Posterior vena cava (tissue), 2 donors: ENCODE measurements at places on chromosomes 5 and 9. TPM values are rescaled to one million over a fixed set of nuclear protein-coding genes. Genes with fewer than 3 reads are reported as not detected.
A peak's percentile ranks its signal among the peaks of the same experiment; 100 is the strongest.

DNA sequence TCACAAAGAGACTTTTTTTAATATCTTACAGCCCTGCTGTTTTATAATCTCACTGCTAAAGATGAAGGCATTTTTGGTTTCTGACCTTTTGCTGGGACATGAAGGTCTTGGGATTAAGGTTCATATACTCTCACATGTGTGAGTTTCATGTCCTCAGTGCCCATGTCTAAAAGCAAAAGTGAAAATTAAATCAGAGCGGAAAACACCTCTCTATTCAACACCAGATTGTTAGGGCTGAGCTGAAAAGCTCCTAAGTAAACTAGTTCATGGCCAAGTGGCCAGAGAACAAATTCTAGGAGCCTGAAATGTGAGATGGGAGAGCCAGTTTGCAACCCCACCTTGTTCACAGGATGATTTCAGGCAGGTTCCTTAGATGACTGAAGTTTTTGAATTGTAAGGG, 110.9 kb downstream of the GRIA1 start:
- no peak for DNase-seq

Gene CCDC180
- total RNA-seq: 4.9 TPM

GRCh38 chr5:60710362-60710761, 10.4 kb upstream of the DEPDC1B start:
- DNase-seq: no peak

- no peak for DNase-seq
Measured at GRCh38 chr9:78001946-78002731, 29.5 kb downstream of the GNAQ start.

DNA sequence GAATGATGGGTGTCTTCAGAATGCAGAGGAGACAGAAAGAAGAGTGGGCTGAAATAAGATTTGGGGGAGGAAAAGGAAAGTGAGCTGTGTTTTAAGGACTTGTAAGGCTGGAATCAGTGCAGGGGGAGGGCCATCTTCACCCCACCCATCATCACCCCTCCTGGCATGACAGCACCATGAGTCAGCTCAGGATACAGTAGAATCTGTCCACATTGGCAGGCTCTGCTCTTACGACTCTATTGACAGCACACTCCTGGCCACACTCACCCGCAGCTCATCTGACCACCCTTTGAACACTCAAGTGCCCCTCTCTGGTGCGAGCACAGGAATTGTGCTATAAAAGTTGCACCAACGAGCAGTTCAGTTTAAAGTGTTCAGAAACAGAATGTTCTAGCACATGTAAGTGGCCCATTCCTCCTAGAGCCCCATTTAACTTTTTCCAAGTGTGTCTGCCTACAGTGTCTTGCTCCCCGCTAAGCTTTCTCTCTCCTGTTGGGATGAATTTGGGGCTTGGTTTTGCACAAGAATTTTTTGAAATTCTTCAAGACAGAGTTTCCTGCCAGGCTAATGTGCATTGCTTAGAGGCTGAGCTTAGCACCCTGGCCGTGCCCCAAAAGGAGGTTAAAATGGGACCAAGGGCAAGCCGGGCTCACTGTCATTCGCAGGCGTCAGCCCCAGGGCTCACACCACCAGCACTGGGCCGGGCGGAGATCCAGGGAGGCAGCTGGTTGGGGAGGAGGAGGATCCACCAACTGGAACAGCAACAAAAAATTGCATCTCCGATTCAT, 12.0 kb downstream of the ADRA1B start:
- peak; percentile 83 for DNase-seq

Gene FOXD4L6
- not detected for total RNA-seq

GRCh38 chr5:74426506-74426905, 214.0 kb downstream of the ENC1 start:
- DNase-seq: no peak

- no peak for DNase-seq
Measured at GRCh38 chr5:83516377-83516776, 44.8 kb downstream of the VCAN start.

GRCh38 chr5:103886826-103887225, 324.2 kb upstream of the NUDT12 start:
- no peak for DNase-seq

Gene CRHBP
- 0.62 TPM for total RNA-seq

DNA sequence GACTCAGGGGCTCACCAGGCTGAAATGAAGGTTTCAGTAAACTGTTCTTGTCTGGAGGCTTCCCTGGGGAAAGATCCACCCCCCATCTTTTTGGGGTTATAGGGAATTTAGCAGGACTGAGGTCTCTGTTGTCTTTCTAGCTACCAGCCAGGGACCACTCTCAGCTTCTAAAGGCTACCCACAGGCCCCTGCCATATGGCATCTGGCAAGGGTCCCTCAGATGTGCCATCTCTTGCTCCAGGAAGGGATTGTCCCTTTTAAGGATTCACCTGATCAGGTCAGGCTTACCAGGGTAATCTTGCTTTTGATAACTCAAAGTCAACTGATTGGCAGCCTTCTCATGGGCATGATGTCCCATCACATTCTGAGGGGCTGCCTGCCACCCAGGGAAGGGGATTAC, 65.0 kb downstream of the NSUN2 start:
- DNase-seq: no peak

Gene MAN1B1
- 44.3 TPM for total RNA-seq

Gene ZNF454
- 3.4 TPM for total RNA-seq

DNA sequence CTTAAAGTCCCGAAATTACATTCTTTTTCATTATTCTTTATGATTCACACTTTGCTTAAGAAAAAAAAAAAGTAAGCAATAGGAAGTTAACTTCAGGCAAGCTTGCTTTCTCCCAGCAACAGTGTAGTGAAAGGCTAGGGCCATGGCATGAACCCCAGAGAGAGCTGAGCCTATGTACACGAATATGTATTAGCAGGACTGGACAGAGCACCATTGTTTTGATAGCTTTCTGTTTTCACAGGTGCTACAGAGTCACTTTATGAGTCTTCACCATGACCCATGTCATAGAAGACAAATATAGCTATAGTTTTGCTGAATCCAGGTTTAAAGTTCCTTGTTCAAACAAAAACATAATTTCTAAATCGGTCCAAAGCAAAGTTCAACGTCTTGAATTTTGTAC, 199.2 kb downstream of the ADAMTSL1 start:
- no peak for DNase-seq

Gene RASGRF2
- 5.1 TPM for total RNA-seq

DNA sequence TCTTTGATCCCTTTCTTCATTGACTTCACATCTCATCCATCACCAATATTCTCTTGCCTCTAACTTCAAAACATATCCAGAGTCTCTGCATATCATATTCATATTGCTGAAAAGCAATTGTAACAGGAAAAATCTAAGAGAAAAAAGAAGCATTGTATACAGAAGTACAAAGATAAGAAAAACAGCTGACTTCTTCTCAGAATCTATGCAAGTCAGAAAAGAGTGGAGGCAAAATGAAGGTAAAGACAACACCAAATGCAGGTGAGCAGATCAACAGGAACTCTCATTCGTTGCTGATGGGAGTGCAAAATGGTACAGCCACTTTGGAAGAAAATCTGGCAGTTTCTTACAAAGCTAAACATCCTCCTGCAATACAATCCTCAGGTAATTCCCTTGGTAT, 155.6 kb downstream of the PHF2 start:
- no peak for DNase-seq

GRCh38 chr5:81556809-81557208, 162.9 kb upstream of the ACOT12 start:
- DNase-seq: no peak

DNA sequence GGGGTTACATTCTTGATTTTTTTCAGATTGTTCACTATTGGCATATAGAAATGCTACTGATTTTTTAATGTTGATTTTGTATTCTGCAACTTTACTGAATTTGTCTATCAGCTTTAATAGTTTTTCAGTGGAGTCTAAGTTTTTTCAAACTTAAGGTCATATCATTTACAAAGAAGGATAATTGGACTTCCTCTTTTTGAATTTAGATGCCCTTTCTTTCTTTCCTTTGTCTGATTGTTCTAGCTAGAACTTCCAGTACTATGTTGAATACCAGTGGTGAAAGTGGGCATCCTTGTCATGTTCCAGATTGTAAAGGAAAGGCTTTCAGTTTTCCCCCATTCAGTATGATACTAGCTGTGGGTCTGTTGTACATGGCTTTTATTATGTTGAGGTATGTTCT, 49.3 kb downstream of the SREK1 start:
- no peak for DNase-seq

- DNase-seq: no peak
Measured at GRCh38 chr5:60101573-60101972, 208.0 kb upstream of the PDE4D start.

GRCh38 chr5:127136908-127137307, 63.6 kb upstream of the C5orf63 start:
- DNase-seq: no peak

DNA sequence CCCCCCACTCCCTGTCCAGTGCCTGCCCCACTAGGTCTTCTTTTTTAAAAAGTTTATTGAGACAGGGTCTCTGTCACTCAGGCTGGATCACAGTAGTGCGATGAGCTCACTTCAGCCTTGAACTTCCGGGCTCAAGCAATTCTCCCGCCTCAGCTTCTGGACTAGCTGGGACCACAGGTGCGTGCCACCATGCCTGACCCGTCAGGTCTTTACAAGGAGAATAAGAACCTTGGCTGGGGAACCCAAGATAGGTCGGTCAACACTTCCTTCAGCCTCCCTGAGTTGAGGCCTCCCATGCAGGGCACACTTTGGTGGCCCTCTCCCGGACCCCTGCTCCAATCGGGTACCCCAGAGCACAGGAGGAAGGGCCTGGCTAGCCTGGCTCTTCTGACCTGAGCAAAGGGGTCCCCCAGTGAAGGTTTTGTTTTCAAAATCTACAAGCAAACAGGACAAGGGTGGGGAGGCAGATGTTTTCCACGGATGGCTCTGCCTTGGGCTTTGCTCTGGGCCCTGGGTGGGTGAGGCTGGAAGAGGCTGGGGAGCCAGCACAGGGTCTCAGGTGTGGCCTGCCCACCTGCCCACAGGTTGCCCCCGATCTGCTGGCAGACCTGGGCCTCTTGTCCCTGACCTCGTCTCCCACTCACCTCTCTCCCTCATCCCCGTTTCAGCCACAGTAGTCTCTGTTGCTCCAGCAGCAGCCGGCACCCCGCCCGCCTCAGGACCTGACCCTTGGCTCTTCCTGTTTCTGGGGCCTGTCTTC, 108.7 kb upstream of the PHYKPL start:
- DNase-seq: peak; percentile 42

Gene OR1Q1
- total RNA-seq: not detected

Gene KCNN2
- total RNA-seq: 0.24 TPM

Gene ANXA2R
- 2.3 TPM for total RNA-seq

DNA sequence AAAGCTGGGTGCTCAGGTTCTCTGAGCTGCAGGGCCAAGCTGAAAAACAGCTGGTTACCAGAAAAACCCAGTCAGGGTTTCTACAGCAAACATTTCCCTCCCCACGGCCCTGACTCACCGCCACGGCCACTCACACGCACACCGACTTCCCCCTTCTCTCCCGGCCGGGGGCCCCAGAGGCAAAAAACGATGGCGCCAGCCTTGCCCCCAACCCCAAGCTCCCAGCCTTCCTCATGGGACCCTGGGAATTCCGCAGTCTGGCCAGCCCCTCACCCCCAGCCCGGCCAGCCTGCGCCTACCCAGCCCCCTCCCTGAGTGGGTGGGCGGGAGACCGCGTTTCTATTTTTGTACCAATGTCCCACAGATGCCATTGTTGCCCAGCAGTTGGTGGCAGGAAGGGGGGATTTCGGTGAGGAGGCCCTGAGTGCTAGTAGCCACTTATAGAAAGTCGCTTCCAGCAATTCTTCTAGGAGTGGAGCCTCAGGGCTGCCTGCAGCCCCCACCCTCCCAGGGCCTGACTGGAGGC, 18.4 kb downstream of the ENG start:
- peak; percentile 91 for DNase-seq

DNA sequence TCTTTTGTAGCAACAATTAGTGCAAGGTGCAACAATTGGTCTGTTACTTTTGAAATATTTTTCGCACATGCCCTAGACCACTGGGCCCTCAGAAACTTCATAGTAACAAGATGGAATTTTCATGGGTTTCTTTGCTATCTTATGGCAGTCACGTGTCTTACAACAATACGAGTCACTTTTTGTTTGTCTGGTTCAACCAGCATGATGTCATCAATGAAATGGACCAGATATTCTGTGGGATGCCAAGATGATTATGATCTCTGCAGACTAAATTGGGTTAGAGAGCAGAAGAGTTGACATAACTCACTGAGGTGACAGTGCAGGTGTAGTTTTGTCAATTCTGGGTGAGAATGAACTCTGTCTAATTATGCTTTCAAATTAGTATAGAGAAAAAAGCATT, 239.6 kb upstream of the RIOK2 start:
- DNase-seq: no peak

- no peak for DNase-seq
Measured at GRCh38 chr5:79546782-79547428, 33.0 kb upstream of the HOMER1 start.

DNA sequence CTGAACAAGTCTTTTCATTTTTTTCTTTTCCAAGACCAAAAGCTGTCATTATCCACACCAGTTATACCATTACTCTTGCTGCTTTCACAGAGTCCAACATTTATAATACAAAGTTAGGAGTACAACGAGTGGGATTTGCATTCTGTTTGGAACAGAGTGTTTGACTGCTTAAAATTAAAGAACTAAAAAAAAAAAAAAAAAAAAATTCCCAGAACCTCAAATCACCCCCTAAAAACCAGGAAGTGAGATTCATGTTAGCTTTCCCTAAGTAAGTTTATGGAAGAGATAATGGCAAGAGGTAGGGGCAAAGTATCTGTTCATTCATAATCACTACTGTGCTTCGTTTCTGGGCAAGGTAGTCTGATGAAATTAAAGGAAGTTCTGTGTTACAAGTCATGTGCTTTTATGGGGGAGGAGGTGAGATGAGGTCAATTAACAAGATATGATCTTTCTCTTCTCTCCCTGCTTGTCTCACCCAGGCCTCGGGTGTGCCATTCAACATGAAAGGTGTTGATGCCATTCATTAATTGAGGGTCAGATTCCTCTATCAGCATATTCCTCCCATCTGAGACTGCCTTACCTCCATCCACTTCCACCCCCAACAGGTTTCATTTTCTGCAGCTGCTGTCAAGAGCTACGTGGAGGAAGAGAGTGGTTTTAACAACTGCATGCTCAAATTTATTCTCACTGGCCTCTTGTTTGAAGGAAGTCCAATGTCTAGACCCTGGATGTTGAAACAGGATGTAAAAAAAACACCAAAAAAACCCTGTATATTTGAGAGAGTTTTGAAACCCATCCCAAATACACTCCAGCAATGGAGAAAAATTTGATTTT, 58.1 kb downstream of the MARCHF3 start:
- no peak for DNase-seq
